ENCODE measurements at places on chromosomes 1 and 21. TPM values are rescaled to one million over a fixed set of nuclear protein-coding genes. Genes with fewer than 3 reads are reported as not detected.

GRCh38 chr1:167022384-167022783 is 33.3 kb downstream of the MAEL start:
- DNase-seq = no peak

- no peak for DNase-seq
These were observed 45.4 kb downstream of the CD247 start for GRCh38 chr1:167472752-167473521.

The NCAM2 gene
- under 0.01 TPM for total RNA-seq

GRCh38 chr1:109623601-109624161 is 4.0 kb downstream of the AMPD2 start:
- peak; percentile 49 for DNase-seq

GRCh38 chr1:177118901-177119300 is 45.6 kb downstream of the ASTN1 start:
- DNase-seq = no peak

GRCh38 chr21:34988139-34988538 is 61.0 kb downstream of the RUNX1 start:
- no peak for DNase-seq

DNA sequence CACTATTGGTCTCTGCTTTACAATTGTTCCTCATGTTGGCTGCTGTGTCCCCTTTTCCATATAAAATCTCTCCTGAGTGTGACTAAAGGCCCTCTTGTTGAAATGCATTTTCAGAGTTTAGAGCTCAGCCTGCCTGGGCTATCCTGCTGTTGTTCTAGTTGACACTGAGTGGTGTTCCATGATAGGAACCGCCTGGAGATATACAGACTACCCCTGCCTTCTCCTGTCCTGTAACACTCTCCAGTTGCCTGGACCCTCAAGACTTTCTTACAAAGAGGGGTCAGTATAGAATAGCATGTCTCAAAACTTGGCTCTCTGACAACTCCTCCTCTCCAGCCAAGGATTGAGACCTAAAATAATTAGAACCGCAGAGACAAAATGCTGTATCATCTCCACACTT is 152.0 kb upstream of the POU3F1 start:
- no peak for DNase-seq

The CD58 gene
- total RNA-seq = 26.9 TPM

GRCh38 chr21:31410499-31411131 is 66.6 kb upstream of the TIAM1 start:
- no peak for DNase-seq

DNA sequence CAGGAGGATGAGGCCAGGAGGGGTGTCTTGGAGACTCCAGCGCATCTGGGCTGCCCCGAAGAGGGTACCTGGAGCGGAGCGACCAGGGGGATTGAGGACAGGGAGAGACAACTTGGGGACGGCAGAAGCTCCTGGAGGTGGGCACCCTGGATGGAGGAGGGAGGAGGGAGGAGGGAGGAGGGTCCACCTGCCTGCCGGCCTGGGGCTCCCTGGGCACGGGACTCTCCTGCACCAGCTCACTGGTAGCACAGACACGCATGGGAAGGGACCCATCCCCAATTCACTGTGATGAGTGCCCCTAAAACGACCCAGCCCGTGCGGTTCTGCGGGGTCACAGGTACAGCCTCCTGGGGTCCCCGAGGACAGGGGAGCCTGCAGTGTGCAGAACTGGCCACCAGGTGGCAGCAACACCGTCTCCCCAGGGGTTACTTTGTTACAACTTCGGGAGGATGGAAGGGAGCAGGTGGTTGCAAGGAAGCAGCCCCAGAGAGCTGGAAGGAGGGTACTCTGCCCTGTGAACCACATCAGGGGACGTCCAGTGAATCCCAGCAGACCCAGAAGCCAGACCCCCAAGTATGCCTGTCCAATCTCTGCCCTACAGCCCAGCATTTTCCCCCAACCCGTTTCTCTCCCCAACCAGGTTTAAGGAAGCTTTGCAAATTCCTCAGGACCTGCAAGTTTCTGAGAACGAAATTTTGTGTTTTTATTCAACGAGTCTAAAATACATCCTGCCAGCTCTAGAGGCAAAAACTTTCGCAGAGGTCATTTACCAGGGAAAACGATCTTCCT is 482.4 kb downstream of the NPHP4 start:
- DNase-seq = peak; percentile 45

- no peak for DNase-seq
These were observed 30.2 kb downstream of the WDR4 start for GRCh38 chr21:42848932-42849758.

DNA sequence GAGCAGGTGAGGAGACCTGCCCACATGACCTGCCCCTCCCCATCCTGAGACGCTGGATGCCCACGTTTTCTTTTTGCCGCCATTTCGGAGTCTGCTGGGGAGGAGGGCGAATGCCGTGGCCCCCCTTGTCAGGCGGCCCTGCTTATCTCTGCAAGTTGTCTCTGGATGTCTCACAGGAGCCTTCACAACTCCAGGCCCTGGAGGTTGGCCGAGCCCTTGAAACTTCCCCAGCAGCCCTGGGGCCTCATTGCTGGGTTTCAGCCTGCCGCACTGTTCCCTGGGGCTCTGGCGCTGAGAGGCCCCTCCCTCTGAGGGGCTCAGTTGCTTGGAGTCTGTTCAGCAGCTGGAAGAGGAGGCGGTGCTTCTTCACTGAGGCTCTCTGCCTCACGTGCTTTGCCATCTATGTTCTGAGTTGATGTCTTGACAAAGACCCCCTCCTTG is 29.8 kb upstream of the ZBTB21 start:
- DNase-seq = no peak

GRCh38 chr1:51843948-51844347 is 34.6 kb downstream of the NRDC start:
- DNase-seq = no peak

DNA sequence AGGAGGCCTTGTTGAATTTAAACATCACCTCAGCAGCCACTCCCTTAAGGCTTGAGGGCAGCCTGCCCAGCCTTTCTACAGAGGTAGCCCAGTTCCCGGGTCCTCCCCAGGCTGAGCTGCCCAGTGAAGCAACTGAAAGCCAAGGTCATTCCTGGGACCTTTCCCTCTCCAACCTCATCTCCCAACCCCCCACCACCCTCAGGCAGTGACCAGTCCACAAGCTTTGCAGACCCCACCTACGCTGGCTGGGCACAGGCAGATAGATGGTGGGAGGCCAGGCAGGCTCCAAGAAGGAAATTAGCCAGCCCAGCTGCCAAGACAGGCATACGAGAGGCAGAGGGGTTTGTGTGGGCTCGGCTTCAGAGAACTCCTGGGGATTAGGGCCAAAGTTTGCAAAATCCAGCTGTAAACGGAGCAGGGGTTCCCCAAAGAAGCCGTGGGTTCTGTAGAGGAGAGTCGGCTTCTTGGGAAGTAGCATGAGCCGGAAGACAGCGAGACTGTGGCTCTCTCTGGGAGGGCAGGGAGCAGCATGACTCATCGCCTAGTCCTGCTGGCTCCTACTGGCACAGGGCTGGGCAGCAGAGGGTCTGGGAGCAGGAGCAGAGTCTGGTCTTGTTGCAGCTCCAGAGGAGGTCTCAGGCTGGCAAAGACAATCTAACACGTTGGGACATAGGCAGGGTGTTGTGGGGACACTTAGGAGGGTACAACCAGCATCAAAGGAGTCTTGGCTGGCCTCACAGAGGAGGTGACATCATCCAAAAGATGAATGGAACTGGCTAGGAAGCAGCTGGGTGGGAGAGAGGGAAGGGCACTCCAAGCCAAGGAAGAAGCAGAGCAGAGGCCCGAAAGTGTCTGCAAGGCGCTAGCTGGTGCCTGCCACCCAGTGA is 2.8 kb upstream of the ZC3H12A start:
- no peak for DNase-seq

The WNT9A gene
- total RNA-seq = 0.27 TPM

The CLCA1 gene
- total RNA-seq = not detected

Measured in hematopoietic multipotent progenitor cell (in vitro differentiated cells).